Activated T-cell treated with anti-CD3 and anti-CD28 coated beads, Interleukin-2, amount 50 U/mL, for 4 hours (primary cell): ENCODE measurements at places on chromosomes 7 and 10.

GRCh38 chr7:139895141-139895829, 66.2 kb downstream of the TBXAS1 start:
- no peak for DNase-seq

DNA sequence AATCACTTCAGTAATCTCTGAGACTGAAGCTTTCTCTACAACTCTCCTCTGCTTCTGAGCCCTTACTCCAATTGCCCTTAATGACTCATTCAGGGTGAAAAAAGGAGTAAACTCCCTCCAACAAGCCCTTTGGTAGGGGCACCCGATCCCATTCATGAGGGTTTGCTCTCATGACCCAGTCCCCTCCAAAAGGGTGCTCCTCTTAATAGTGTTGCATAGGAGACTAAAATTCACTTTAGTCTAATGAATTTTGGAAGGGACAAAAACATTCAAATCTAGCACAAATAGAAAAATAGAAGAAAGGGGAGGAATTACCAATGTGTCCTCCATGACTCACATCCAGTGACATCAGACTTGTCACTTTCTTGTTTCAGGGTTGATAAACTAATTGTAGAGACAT, 66.2 kb upstream of the CCNY start:
- DNase-seq, result no peak

DNA sequence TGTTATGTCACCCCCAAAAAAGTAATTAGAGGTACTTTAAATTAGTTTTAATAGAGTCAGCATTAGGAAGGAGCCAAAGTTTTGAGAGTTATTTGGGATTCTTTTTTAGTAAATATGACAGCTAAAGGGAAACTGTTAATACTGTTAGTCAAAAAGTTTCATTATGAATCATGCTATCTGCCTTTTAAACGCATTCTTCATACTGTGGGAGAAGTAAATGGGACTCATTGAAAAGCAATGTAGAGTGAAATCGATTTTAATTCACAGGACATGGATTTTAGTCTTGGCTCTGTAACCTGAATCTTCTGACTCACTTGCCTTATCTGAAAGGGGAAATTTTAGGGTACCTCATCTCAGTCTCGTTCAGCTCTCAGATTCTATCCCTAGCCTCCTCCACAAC, 105.1 kb downstream of the AASS start:
- DNase-seq, result no peak

GRCh38 chr7:12210179-12211053, 678 bp upstream of the TMEM106B start:
- DNase-seq, result no peak

- DNase-seq, result no peak
Measured at GRCh38 chr10:34606890-34607289, 208.2 kb downstream of the PARD3 start.

DNA sequence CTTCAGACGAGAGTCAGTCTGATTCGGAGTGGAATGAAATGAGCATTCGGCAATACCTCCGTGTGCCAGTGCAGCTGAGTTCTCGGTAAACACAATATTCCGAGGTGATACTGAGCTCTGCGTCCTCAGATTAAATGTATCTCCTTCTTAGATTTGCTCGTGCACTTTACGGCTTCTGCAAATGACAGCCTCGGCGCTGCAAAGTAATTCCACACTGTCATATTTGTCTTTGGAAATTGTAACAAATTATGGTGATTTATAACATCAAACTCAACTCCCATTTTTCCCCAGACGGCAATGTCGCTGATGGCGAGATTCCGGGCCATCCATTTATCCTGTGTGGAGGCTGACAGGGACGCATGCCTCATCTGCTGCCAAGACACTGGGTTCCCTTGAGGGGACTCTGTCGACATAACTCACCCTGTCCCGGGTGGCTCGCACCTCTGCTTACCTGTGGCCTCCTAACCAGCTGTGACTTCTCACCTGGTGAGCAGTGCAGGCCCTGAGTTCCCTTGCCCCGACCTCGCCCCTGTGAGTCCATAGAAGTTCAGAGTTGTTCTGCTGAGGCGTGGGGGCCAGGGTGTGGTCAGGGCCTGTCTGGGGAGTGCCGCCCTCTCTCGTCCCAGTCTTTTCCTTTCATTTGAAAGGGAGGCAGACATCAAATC, 201.9 kb downstream of the ADARB2 start:
- no peak for DNase-seq

GRCh38 chr7:138247568-138248333, 171.5 kb downstream of the AKR1D1 start:
- no peak for DNase-seq

GRCh38 chr7:28608731-28609130, 196.4 kb downstream of the CREB5 start:
- DNase-seq, result no peak

DNA sequence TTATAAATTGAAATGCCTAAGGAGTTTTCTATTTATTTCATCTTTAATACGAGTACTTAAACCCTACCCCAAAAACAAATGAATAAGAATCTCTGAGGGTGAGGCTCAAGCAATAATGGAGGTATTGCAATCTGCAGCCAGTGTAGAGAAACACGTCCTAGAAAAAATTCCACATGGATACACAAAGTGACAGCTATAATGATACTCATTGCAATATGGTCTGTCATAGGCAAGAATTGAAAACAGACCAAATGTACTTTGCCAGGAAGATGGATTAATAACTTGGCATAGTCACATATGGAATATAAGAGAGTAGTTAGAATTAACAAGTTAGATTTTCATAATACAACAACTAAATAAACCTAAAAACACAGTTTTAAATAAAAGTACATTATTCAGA, 440.1 kb upstream of the STEAP1 start:
- DNase-seq, result no peak

DNA sequence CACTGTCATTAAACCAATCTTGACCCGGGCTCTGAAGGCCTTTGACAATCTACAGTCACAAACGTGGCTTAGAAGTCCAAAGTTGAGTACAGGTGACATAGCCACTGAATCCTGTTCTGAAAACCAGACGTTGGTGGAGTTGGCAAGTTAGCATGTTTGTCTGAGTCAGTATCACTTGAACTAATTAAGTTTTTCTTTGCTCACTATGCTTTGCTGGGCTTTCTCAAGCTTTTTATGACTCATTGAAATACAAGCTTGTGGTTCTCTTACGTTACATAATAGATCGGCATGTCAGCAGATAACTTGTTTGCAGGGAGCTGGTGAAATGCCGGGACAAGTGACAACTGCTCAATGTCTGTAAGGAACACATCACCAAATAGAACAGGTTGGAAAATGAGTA, 53.8 kb downstream of the ARL5B start:
- DNase-seq, result no peak
